Activated CD8-positive, alpha-beta memory T cell treated with anti-CD3 and anti-CD28 coated beads for 4 hours (primary cell): ENCODE measurements at places on chromosomes 3 and 15.

- DNase-seq: no peak
These were observed 339.0 kb downstream of the EPHB1 start for GRCh38 chr3:135133905-135134683.

GRCh38 chr3:36681867-36682266, 82.5 kb downstream of the DCLK3 start:
- no peak for DNase-seq

DNA sequence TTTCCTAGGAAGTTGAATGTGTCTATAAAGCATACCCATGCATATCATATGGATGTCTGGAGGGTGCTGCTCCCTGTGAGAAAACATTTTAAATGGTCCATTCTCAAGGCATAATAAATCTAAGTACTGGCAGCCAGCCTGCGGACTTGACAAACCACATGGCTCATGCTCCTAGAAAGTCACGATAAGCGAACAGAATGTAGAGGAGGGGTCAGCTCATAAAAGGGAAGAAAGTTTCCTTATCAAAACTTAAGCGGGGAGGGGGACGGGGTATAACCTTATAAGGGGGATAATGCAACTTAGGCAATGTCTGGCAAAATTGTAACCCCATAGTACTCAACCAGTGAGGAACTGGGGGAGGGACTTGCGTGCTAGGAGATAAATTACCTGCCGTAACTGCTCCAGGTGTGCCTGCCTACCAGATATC, 159.8 kb upstream of the LMCD1 start:
- DNase-seq: no peak

- DNase-seq: no peak
These were observed 16.3 kb downstream of the RGMA start for GRCh38 chr15:93072411-93073394.

DNA sequence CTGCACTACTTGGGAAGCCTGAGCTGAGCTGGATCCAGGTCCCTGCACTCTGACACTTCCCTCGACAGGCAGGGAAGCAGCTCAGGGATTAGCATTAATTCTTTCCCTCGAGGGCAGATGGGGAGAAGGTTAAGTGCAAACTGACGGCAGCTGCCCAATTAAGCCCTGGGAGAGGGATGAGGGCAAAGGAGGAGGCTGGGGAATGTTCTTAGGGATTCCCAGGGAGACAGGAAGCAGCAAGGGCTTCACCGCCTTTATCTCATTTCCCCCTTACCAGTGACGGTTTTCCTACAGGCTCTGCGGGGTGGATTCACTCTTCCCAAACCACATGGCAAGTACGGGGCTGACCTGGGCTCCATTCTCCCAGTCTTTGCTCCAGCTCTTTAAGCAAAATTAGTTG, 519.0 kb upstream of the PROK2 start:
- no peak for DNase-seq

DNA sequence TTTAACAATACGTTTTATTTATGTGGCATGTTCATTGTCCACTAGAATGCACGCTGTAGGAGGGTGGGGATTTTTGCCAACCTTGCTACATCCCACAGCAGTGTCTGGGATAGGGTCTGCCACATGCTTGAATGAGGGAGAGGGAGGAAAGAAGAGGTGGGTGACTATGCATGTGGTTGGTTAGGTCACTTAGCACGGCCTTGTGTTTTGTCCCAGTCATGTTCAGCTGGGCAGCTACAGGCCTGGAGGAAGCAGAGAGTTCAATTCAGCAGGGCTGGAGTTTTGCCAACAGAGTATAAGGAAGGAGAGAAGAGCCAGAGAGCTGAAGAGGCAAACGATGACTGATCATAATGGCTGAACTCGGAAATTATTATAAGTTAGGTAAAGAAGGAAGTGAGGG, 268.4 kb upstream of the NSMCE3 start:
- DNase-seq: no peak

DNA sequence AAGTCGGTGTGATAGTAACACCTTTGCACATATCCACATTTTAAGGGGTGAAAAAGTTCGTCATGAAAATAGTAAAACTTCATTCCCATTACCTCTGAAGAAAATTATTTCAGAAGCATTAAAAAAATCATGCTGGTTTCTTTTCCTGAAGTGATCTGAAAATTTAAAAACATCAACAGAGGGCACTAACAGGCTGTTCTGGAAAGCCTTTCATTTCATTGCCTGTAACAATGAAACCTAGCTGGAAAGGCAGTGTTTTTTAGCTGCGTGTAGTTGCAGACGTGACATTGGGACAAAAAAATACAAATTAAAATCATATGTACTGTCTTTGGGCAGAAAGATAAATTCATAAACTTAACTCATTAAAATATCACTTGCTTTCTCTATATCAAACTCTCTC, 993.8 kb downstream of the GBE1 start:
- DNase-seq: no peak

DNA sequence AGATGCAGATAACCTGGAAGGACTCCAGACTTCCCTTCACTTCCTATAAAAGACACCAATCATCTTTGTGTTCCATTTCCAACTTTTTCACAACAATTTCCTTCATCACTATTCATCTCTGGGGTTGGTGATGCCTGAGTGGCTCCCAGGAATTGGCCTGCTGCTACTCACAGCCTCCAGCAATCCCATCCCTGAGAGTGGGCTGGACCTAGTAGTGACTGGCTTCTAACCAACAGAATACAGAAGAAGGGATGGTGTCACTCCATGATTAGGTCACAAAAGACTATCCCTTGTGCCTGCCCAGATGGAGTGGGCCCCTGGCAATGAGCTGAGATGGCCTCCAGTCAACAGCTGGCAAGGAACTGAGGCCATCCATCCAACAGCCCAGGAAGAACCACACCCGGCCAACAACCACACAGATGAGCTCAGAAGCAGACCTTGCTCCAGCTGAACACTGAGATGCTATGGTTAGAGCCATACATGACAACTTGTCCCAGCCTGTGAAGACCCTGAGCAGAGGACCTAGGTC, 20.9 kb downstream of the OCA2 start:
- no peak for DNase-seq

DNA sequence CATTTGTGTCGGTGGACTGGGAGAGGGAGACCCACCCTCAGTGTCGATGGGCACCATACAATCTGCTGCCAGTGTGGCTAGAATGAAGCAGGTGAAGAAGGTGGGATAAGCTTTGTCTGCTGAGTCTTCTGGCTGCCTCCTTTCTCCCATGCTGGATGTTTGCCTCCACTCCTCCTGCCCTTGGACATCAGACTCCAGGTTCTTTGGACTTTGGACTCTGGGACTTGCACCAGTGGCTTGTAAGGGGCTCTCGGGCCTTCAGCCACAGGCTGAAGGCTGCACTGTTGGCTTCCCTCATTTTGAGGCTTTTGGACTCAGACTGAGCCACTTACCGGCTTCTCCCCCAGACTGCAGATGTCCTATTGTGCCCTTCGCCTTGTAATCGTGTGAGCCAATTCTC, 23.6 kb upstream of the OSBPL11 start:
- DNase-seq: no peak

GRCh38 chr3:189622629-189623028, 8.6 kb upstream of the TP63 start:
- no peak for DNase-seq

DNA sequence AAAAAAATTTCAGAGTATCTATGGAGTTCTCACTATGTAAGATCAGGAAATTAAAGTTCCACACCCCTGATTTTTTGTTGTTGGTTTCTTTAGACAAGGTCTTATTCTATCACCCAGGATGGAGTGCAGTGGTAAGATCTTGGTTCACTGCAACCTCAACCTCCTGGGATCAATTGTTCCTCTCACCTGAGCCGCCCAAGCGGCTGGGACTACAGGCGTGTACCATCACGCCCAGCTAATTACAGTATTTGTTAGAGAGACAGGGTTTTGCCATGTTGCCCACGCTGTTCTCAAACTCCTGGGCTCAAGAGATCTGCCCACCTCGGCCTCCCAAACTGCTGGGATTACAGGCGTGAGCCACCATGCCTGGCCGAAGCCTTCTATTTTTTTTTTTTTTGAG, 12.4 kb downstream of the QRICH1 start:
- DNase-seq: no peak

DNA sequence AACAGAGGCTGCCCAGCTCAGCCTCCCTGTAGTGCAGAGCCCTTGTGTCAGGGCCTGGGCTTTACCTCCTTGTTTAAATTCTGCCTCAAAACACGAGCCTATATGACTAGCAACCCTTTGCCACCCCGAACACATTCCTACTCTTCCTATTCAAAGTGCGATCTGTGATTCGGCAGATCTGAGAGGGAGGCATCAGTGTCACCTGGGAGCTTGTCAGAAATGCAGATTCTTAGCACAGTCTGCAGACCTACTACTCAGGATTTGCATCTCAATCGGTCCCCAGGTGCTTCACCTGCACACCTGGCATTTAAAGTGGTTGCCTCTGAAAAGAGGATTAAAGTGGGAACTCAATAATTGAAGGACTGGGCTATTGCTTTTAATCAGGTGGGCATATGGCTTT, 273.2 kb upstream of the TOPAZ1 start:
- DNase-seq: no peak

GRCh38 chr3:79886204-79886603, 118.4 kb upstream of the ROBO1 start:
- no peak for DNase-seq

DNA sequence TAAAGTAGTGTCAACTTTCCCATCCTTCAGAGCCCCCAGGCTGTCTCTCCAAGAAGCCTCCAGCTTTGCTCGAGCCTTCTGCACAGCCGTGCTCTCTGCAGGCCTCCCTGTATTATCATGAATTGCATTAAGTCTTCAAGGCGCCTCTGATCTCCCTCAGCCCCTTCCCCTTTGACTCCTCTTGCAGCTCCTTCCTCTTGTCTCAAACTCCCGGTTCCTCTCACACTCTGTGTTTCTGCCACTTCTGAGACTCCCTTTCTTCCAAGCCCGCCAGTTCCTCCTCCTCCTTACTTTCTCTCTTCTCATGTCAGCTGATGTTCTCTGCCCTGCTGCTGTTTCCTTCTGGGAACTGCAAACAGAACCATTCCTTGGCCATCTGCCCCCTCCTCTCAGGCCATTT, 418.8 kb downstream of the EPHB1 start:
- DNase-seq: no peak

GRCh38 chr3:30658328-30659052, 52.1 kb downstream of the TGFBR2 start:
- DNase-seq: no peak

DNA sequence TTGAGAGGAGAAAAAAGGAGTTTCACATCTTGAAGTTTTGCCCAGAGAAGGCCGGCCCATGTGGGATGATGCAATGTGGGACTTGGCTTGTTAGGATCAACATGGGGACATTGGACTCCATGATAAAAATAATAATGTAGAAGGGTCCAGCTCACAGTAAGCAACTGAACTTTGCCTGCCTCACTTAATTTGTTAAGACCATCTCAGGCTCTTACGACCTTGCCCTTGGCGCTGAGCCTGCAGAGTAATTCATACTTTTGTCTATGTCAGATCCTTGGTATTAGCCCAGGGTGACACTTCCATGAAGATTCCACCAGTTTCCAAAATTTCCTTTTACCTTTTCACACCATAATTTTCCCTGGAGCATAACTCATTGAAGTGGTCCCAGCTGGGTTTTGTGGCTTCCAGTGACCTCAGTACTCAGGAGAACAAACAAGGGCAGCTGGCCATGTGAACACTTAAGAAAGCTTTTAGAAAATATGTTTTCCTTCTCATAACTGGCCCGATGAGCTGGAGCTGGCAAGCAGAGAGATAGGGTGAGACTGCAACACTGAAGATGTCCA, 315.4 kb upstream of the RASGRP1 start:
- DNase-seq: no peak

DNA sequence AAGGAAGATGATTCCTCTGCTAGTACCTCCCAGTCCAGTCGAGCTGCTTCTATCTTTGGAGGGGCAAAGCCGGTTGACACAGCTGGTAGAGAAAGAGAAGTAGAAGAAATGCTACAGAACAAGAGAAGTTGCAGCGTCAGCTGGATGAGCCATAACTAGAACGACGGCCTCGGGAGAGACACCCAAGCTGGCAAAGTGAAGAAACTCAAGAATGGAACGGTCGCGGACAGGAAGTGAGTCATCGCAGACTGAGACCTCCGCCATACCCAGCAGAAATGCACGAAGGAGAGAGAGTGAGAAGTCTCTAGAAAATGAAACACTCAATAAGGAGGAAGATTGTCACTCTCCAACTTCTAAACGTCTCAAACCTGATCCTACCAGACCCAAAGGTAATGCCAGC, 19.0 kb upstream of the PARP14 start:
- DNase-seq: no peak

DNA sequence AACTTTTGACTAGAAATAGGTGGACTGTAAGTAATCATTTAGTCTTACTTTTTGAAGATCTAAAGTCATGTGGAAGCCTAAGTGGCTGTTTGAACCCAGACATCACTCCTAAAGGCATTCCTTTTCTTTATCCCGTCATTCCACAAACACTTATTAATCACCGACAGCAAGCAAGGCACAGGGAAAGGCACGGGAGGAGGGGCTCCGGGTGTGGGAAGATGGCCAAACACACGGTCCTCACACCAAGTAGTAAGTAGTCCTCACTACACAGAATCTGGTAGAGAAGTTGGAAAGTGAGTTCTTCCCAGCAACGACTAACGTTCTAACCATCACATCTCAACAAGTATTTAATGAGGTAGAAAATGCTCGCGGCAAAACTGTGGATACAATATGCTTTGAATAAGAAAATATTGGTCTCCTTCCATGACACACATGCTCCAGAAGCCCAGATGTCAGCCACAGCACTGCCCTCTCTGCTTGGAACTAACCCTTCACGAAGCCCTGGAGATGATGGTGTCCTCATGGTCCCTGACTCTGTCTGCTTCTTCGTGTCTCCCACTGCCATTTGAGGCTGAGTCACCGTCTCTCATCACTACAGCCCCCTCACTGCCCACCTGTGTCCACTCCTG, 202.2 kb downstream of the OPA1 start:
- DNase-seq: no peak

DNA sequence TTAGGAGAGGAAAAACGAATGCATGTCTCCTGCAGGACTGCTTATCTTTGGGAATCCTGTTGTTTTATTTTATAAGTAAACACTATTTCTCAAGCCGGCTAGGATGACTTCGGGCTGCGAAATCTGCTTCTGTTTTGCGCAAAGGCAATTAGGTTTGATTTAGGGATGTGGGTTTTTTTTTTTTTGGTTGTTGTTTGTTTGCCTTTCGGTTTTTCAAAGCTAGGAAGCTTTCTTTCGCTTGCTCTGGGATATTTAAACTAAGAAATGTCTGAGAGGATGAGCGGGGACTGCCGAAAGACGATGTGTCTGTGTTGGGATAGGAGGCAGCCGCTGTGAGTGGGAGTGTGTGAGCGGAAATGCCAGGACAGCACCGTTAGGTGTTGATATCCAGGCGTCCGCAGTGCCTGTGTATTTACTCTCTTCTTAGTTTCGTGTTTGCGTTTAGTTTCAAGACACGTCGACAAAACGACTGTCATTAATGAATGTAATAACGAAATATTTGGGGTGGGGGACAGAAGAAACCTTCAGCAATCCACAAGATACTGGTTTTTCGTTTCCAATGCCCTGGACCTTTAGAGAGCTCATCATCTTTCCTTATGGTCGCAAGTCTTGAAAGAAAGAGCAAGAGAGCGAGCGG, 604 bp downstream of the ISL2 start:
- no peak for DNase-seq

GRCh38 chr3:195803289-195803908, 8.3 kb downstream of the MUC4 start:
- DNase-seq: no peak
